EL (cell line): ENCODE measurements at places on chromosomes 4 and X.

DNA sequence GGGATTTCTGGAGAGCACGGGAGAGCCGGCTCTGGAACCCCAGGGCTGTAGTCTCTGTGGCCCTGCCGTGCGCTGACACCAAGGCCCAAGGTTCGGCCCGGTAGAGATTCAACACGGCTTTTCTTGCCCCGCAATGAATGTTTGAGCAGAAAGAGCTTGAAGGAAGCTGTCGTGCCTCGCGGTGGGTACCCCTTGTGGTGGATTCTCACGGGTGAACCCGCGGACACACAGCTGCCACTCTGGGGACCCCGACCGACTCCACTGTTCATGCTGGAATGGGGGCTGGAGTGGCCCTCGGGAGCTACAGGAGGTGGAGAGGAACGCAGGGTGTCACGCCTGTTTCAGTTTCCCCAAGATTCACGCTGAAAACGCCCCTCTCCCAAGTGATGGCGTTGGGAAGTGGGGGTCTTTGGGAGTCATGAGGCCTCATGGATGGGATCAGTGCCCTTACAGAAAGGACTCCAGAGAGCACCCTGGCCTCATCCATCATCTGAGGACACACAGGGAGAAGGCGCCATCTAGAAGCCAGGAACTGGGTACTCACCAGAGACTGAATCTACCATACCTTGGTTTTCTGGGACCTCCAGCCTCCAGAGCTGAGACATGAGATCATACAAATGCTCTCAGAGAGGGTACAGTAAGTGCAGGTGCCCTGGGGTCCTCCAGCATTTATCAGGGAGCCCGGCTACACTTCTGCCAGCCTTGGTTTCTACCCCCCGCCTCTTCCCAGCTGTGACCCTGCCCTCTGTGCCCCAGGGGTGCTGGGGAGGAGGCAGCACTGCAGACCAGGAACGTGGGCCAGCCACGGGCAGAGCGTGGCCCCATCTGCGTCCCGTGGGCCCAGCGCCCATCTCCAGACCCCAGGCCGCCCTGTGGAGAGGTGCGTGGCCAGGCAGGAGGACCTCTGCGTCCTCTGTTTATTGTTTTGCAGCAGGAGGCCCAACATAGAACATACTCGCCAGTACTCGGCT, 6.4 kb downstream of the SLC25A6 start:
- no peak for DNase-seq

- no peak for DNase-seq
Measured at GRCh38 chrX:149472625-149473024, 32.5 kb downstream of the IDS start.

GRCh38 chr4:336099-336892, 1.3 kb upstream of the ZNF141 start:
- peak; percentile 2 for DNase-seq

DNA sequence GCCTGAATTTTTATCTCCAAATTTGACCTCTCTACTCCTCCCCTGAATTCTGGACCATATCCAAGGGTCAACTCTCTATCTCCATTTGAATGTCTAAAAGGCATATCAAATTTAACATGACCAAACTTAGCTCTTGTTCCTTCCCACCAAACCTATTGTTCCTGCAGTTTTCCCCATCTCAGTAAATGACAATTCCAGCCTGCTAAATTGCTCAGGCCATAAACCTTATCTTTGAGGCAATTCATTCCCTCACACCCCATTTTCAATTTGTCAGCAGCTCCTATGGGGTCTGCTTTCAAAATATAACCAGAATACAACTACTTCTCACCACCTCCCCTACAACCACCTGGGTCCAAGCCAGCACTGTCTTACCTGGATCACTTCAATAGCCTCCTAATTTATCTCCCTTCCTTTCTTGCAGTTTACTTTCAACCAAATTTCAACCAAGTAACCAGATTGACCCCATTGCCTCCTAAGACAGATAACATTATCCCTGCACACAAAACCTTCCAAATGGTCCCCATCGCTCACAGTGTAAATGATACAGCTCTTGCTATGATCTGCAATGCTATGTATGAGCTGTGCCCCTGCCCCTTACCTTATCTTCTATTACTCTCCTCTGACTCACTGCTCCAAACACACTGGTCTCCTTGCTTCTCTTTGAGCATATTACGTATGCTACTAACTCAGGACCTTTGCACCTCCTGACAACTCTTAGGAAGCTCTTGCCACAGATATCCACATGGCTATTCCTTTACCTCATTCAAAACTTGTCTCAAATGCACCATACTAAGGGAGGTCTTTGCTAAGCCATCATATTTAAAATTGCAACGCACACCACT, 66.0 kb downstream of the CAMK2D start:
- DNase-seq, result peak; percentile 35
